ENCODE measurements at places on chromosomes 3 and 15.

DNA sequence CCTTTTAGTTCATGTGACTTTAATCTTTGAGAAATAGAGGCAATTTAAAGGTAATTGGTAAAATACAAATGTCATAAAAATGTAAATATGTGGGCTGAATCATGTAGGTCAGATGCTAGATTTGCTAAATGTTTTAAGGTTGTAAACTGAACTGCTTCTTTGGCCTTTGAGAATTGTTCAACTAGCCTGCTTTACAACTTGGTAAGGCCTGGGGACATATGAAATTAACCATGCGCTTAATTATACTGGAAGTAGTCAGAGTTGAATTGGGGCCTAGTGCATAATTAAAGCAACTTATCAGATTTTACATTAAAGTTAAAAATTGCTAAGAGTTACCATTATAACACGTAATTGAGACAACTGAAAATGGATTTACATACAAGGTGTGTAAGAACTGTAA, 21.0 kb upstream of the TMEM45A start:
- DNase-seq, result no peak

GRCh38 chr3:162295323-162295983, 798.8 kb downstream of the OTOL1 start:
- DNase-seq, result no peak

DNA sequence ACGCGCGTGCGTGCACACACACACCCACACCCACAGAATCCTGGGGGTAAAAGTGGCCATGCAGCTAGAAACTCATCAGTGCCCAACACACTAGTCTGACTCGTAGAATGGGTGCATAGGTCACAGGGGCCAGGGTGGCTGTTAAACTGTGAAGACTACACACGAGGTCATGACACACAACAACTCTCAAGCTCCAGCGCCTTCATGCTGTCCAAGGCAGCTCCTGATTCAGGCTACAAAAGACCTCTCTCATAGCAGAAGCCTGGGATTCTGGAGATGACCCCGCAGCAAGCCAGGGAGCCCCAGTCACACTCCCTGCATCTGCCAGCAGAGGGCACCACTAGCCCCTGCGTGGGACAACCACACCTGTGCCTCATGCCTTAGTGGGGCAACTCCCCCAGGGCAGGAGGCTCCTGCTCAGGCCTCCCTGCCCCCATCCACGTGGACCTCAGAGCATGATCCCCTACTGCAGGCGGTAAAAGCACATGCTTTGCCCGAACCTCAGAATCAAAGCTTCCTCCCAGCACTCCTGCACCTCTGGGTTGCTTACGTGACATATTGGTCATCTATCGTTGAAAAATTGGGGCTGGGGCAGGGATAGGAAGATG, 93.1 kb downstream of the LRIG1 start:
- DNase-seq, result peak; percentile 68

DNA sequence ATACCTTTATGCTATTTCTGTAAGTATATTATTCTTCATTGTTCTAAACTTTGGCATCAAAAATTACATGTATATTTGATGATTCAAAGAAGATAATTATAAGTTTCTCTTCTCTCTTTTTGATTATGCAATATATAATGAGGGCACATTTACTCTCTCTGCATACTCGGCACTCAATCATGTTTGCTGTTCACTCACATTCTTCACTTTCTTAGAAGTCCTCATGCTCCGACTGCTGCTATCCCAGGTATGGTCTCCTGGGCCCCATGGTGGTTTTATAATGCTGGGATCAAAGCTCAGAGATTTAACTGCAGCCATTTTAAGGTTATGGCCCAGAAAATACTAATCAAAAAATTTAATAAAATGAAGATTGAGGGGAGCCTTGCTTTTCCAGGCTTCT, 529.7 kb upstream of the IL12A start:
- no peak for DNase-seq

- DNase-seq, result peak; percentile 78
Observed at GRCh38 chr3:66418475-66418931, 82.3 kb downstream of the LRIG1 start.

- DNase-seq, result peak; percentile 48
Observed at GRCh38 chr3:115217678-115218451, 70.8 kb upstream of the ZBTB20 start.

- no peak for DNase-seq
Observed at GRCh38 chr3:47636225-47636624, 57.6 kb upstream of the CSPG5 start.

GRCh38 chr3:12456441-12456840, 27.8 kb upstream of the TSEN2 start:
- DNase-seq, result no peak

DNA sequence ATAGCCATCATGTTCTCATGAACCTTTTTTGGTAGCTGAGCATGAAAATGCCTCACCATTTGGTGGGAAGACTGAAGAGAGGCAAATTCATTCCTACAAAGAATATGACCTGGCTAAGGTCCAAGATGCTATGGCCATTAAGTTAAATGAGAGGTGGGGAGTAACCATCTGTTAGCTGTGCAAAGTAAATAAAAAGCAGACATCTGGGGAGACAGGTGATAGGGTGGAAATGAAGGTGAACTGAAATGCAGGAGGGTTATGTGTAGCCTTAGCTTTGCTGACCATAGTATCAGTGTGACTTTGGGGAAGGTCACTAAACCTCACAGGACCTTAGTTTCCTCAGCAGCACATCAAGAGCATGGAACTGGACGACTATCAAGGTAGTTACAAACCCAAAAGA, 111.0 kb upstream of the STRIT1 start:
- no peak for DNase-seq

GRCh38 chr3:99286266-99286845, 352.0 kb upstream of the COL8A1 start:
- no peak for DNase-seq

GRCh38 chr3:152729906-152730305, 105.0 kb upstream of the P2RY1 start:
- no peak for DNase-seq

GRCh38 chr15:23050708-23051107, 11.3 kb upstream of the TUBGCP5 start:
- DNase-seq, result no peak

DNA sequence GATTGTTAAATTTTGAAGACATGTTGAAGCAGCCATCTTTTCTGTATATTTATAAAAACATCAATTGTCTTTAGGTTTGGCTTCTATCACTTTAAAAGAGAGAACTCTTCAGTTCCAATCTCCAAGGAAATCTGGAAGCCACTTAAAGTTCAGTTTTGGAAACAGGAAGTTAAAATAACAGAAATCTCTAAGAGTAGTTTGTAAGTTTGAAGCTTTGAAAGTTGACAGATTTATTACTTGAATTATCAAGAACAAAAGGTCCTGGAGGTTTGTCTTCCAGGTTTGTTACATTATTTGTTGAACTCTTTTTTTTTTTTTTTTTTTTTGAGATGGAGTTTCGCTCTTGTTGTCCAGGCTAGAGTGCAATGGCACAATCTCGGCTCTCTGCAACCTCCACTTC, 30.0 kb downstream of the RNF111 start:
- no peak for DNase-seq

- no peak for DNase-seq
Observed at GRCh38 chr15:51756482-51756881, 5.1 kb downstream of the TMOD2 start.

DNA sequence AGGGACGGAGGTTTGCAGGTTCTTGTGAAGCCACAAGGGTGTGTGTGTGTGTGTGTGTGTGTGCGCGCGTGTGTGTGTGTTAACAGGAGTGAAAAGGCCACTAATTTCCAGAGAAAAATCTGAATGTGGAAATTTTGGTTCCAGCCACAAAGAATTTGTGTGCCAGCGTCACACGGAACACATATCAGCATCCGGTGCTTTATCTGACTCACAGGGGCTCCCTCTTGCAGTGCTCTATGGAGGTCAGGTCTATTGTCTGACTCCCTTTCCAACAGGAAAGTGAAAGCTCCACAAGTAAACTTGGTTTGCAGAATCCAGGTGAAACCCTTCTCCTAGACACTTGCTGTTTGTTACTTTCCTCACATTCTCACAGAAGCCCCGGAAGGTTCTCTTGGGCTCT, 6.2 kb downstream of the CLDN11 start:
- DNase-seq, result no peak

- no peak for DNase-seq
Observed at GRCh38 chr3:194072097-194072428, 63.9 kb upstream of the HES1 start.

DNA sequence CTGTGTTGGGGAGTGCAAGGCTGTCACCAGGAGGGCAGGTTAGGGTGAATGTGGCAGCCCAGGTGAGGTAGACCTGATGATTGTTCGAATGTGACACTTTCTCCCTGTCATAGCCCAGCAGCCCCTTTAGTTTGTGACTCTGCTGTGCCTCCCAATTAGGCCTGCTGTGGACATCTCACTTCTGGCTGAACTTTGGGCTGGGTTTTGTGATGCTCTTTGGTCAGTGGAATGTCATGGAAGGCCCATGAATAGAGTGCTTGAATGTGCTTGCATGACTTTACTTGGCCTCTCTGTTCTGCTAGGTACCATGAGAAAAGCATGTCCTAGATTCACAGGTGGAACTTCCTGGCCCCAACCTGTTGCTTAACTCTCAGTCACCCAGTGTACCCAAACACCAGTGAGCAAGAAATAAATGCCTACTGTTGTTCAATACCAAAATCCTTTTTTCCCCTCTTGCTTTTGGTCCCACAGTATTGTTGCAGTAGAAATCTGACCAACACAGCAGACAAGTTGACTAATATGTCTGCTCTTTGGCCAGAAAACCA, 249.7 kb downstream of the PTPRG start:
- DNase-seq, result no peak

DNA sequence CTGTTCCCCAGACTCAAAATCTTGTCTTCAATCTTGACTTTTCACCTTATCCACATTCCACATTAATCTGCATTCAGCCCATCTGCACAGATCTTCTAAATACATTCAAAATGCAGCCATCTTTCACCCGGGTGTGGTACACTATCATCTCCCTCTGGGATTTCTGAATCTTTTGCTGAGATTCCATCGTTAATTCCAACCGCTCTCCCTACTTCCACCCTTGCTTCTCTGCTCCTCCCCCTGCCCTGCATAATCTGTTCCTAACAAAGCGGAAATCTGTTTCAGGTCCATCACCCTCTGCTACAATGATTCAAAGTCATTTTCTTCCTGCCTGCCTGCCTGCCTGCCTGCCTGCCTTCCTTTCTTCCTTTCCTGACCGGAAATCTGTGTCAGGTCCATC, 7.9 kb upstream of the GOLGA8B start:
- no peak for DNase-seq

DNA sequence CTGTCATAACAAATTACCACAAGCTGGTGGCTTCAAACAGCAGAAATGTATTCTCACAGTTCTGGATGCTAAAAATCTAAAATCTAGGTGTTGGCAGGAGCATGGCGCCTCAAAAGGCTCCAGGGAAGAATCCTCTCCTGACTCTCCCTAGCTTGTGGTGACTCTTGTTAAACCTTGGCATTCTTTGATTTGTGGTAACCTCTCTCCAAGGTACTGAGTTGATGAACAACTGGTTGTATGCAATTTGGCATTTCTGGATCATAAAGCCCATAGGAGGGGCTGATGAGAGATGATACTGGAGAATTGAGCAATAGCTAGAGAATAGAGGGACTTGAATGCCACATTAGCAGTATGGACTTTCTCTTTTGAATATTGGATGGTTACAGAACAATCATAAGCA, 821.8 kb downstream of the TBL1XR1 start:
- no peak for DNase-seq

- DNase-seq, result no peak
Observed at GRCh38 chr3:195597229-195597628, 13.5 kb upstream of the APOD start.

GRCh38 chr3:141279077-141279967, 47.7 kb downstream of the PXYLP1 start:
- DNase-seq, result peak; percentile 36

- no peak for DNase-seq
Observed at GRCh38 chr3:144104186-144104585, 132.6 kb downstream of the DIPK2A start.

DNA sequence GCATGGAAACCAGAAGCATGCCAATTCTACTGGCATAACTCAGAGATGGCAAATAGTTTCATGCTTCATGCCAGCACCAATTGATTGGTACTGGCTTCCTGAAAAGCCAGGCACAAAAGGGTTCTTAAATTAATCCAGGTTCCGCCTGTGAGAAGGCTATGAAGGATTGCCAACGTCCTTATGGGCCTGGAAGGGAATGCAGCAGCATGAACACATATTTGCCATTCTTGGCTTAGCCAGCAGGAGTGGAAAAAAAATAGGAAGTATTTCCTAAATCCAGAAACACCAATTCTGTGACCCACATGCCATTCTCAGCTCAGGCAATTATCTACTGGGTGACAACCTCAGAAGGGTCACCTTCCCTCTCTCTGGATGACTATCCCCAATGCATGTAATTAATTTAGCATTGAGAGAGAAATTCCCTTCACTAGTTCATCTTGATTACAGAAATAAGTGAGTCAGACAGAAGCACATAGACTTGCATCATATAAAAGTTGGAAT, 36.0 kb downstream of the ADAMTS9 start:
- no peak for DNase-seq

DNA sequence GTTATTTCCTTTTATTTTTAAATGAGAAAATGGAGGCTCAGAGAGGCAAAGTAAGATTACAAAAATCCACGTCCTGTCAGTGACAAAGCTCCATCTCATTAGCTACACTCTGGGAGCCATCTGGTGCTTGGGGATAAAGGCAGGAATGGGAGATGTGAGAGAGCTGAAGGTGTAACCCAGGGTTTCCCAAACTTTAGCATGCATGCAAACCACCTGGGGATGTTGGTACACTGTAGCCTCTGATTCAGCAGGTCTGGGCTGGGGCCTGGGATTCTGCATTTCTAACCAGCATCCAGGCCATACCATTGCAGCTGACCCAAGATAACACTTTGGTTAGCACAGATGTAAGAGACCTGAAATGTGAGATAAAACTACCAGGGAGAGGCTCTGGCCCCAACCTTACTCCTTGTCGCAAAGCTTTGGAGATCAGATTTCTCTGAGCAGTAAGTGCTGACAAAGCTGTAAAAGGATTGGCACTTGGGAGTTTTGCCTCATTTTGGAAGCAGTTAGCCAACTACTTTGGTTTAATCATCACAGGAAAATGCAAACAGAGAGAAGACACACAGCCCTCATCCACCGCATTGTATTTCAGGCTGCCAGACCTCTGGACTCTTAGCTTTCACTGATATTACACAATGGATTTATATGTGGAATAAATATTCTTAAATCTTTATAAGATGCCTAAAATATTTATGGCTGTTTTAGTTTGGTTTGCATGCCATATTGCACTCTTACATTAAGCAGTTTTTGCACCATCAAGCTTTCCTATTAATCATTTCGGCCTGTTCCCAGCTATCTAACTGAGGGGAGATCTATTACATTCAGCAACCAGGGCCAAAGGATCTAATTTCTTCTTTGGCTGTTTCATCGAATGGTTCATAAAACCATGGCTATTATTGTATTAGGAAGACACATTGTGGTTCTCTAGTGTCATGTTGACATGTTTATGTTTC, 263.0 kb downstream of the EBLN2 start:
- no peak for DNase-seq

GRCh38 chr3:46429671-46430070, 22.6 kb downstream of the CCRL2 start:
- DNase-seq, result no peak

DNA sequence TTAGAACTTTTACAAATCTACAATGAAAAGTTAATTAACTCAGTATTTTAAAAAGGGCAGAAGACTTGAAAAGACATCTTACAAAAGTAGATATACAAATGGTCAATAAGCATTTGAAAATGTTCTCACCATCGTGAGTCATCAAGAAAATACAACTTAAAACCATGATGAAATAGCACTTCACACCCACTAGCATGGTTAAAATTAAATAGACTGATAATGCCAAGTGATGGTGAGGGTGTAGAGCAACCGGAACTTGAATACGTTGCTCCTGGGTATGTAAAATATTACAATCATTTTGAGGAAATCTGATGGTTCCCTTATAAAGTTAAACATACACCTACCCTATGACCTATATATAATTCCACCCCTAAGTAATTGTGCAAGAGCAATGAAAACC, 319.8 kb upstream of the UMPS start:
- DNase-seq, result no peak
